ENCODE measurements at places on chromosomes 4 and X. TPM values are rescaled to one million over a fixed set of nuclear protein-coding genes. Genes with fewer than 3 reads are reported as not detected.

- H3K4me3 ChIP-seq, result no peak overlapping the region
- no peaks in the 10 kb centered on the region for H3K27me3 ChIP-seq
- no peak for DNase-seq
- no peaks in the 10 kb centered on the region for H3K36me3 ChIP-seq
- no peaks in the 10 kb centered on the region for H3K4me1 ChIP-seq
Observed at GRCh38 chrX:38357747-38358673, 5.6 kb downstream of the OTC start.

- H3K4me1 ChIP-seq, result no peaks in the 10 kb centered on the region
- H3K36me3 ChIP-seq, result no peaks in the 10 kb centered on the region
- DNase-seq, result no peak
- H3K4me3 ChIP-seq, result no peak overlapping the region
- H3K27me3 ChIP-seq, result peaks cover 16% of the 10 kb centered on the region
Observed at GRCh38 chr4:3460926-3461325, 2.2 kb upstream of the DOK7 start.

The CSAG1 gene
- not detected for total RNA-seq

GRCh38 chr4:164904941-164905340, 28.0 kb downstream of the APELA start:
- H3K27me3 ChIP-seq, result peaks cover 8% of the 10 kb centered on the region
- H3K27ac ChIP-seq, result no peak overlapping the region
- H3K4me1 ChIP-seq, result no peaks in the 10 kb centered on the region
- no peak for DNase-seq
- H3K4me3 ChIP-seq, result no peak overlapping the region

- no peaks in the 10 kb centered on the region for H3K4me1 ChIP-seq
- no peaks in the 10 kb centered on the region for H3K27me3 ChIP-seq
- no peak overlapping the region for H3K4me3 ChIP-seq
- no peak for DNase-seq
- no peak overlapping the region for H3K27ac ChIP-seq
Observed at GRCh38 chr4:182042945-182043344, 200.3 kb upstream of the TENM3 start.

GRCh38 chr4:25875281-25875745, 12.5 kb upstream of the SEL1L3 start:
- H3K4me3 ChIP-seq, result no peak overlapping the region
- H3K36me3 ChIP-seq, result no peaks in the 10 kb centered on the region
- no peak for DNase-seq
- H3K27me3 ChIP-seq, result peaks cover 10% of the 10 kb centered on the region
- H3K4me1 ChIP-seq, result peaks cover 8% of the 10 kb centered on the region
- no peak overlapping the region for H3K27ac ChIP-seq

The STS gene
- 0.55 TPM for total RNA-seq

DNA sequence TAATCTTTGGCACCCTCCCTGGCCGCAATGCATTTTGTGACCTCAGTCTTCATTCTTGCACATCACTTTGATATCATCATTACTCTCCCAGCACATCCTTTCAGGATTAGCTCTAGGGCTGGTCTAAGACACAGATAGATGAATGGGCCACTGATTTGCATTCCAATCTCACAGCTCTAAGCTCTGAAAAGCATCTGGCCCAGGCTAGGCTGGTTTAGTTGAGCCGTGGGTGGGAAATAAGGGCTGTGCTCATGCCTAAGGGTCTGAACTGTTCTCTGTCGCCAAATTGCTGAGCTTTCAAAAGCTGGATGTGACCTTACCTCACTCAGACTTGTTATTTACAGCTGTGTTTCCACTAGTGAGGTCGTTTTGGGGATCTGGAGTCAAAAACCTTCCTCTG, 30.0 kb upstream of the SLC9A7 start:
- no peaks in the 10 kb centered on the region for H3K36me3 ChIP-seq
- H3K4me3 ChIP-seq, result no peak overlapping the region
- DNase-seq, result no peak
- H3K27me3 ChIP-seq, result no peaks in the 10 kb centered on the region

The NUDT10 gene
- not detected for total RNA-seq

DNA sequence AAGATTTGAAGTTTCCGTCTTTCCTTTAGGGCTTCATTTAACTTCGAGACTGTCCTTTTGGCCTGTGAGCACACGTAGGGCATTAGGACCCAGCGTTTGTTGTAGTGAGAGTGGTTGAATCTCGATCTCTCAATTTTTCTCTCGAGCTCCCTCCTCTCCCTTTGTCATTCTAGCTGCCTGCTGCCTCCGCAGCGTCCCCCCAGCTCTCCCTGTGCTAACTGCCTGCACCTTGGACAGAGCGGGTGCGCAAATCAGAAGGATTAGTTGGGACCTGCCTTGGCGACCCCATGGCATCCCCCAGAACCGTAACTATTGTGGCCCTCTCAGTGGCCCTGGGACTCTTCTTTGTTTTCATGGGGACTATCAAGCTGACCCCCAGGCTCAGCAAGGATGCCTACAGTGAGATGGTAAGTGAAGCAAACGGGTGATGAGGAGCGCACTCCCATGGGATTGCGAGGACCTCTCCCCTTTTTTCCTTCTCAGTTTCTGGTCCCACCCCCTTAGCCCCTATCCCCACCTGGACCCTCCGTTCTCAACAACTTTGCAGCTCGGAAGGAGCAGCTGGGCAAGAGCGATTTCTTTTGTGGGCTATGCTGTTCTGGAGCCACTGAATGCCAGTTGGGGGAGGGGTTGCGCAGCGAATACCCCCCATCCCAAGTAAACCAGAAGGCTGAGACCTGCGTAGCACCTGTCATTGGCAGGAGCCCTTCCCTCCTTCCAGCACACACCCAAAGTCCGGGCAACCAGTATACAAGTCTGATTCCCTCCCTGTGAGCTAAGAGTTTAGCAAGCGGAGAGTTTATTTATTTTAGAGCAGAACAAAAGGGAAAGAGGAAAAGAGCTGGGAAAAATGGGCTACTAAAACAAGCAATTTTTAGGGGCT, at the start of gene TMEM35A:
Gene TMEM35A, plus strand, starts transcription at position 164 of the 883 bp plus-strand sequence. Its CDS starts 124 bp downstream, at position 288.
- peaks cover 25% of the 10 kb centered on the region for H3K27me3 ChIP-seq
- H3K27ac ChIP-seq, result no peak within 1 kb of the TSS
- H3K36me3 ChIP-seq, result no peaks in the 10 kb centered on the region
- DNase-seq, result no peak

- H3K4me1 ChIP-seq, result no peaks in the 10 kb centered on the region
- no peak overlapping the region for H3K27ac ChIP-seq
- no peaks in the 10 kb centered on the region for H3K27me3 ChIP-seq
Observed at GRCh38 chrX:101452056-101452455, 33.2 kb upstream of the ARMCX4 start.

GRCh38 chr4:98564852-98565251, 93.6 kb downstream of the TSPAN5 start:
- H3K4me1 ChIP-seq, result peaks cover 19% of the 10 kb centered on the region
- H3K27ac ChIP-seq, result no peak overlapping the region
- H3K27me3 ChIP-seq, result no peaks in the 10 kb centered on the region

All from naive thymus-derived CD8-positive, alpha-beta T cell (primary cell).